ENCODE measurements at places on chromosomes 2 and 18.

DNA sequence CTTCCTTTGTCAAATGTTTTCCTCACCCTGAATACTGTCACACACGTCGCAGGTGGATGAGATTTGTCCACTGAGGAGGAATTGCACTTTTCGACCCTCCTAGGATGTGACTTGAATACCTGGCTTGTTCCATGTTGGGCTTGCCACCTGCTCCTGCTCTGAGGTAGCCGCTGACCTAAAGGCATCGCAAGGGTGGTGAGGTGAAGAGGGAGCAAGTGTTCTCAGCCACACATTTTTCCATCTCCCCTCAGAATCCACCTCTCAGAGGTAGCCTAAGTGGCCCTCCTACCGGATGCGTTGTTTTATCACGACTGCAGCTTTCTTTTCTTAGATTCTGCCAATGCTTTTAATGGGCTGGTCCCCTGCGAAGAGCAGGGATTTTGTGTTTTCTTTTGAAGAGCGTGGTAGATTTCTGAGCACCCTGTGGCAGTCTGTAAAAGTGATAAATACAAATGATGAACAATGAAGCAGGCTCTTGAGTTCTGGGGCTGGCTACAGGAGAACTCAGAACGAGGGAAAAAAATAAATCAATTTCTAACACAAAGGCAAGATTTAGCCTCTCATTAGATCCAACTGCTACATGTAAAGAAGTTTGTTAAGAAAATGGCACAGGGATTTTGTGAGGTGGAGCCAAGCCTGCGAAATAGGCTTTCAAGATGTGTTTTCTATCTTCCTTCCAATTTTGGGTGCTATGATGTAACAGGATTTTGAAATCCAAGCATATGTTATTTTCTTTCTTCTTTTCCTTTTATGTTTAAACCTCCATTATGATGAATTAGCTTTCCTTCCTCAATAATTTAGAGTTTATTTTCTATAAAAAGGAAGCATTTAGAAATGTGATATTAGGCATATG is 386.7 kb downstream of the TGIF1 start:
- DNase-seq: no peak

DNA sequence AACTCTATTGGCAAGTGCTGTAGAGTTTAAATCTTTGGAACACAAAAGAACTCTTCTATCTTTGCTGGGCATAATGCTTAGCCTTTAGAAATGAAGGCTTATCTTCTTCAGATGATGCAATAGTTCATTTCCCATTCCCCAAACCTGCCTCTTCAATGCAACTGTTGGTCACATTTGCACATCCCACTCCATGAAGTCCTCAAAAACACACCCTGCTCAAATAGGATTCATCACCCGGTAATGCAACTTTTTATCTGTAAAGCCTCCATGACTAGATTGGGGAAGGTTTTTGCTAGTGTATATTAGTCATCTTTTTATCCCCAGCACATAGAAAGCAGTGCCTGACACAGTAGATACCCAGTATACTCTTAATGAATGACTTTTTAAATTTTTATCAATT is 376.4 kb downstream of the RBM43 start:
- DNase-seq: no peak

DNA sequence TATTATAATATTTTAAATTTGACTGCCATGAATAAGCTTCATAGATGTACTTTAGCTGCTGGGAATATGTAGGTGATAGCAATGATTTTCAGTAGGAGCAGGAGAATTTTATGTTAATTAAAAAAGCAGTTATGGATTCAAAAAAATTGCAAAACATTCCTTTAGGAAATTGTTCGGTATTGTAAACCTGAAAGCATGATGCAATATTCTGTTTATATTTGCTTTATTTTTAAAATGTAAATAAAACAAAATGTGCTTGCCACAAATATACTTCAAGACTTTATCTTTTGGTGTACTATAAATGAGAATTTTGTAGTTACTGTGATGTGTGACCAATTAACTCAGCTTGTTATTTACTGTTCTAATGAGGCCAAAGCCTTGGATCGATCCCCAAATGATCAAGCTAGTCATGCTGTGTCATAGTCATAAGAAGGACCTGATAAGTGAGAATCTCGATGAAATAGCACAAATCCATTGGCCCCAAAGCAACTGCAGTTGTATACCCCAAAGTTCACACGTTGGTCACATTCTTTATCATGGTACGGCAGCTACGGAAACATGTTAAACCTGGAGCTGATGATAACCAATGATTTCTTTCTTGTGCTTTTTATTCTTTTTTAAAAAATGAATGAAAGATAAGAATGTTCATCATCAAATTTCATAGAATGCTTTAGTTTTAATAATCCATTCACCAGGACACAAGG is 23.6 kb upstream of the ATIC start:
- DNase-seq: no peak

- DNase-seq: no peak
Observed at GRCh38 chr2:174967691-174968260, 37.4 kb downstream of the CHN1 start.

DNA sequence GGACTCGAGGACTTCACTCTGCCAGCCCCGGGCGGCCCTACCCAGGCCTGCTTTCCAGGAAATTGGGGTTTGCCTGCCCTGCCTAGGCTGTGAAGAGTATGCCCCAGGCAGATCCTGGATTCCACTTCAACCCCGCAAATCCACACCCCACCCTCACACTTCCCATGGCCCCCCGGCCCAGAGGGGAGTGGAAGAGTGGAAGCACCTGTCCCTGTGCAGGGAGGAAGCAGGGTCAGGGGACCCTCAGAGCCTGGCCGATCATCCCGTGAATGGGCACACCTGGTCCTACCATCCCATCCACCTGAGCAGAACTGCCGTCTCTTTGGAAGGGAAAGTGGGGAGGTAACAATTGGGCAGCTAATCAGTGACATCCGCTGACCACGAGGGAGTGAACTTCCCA is 245.2 kb downstream of the EIPR1 start:
- no peak for DNase-seq

- no peak for DNase-seq
Observed at GRCh38 chr2:138794724-138795123, 14.5 kb upstream of the NXPH2 start.

- no peak for DNase-seq
Observed at GRCh38 chr18:73920033-73920432, 227.6 kb downstream of the FBXO15 start.

DNA sequence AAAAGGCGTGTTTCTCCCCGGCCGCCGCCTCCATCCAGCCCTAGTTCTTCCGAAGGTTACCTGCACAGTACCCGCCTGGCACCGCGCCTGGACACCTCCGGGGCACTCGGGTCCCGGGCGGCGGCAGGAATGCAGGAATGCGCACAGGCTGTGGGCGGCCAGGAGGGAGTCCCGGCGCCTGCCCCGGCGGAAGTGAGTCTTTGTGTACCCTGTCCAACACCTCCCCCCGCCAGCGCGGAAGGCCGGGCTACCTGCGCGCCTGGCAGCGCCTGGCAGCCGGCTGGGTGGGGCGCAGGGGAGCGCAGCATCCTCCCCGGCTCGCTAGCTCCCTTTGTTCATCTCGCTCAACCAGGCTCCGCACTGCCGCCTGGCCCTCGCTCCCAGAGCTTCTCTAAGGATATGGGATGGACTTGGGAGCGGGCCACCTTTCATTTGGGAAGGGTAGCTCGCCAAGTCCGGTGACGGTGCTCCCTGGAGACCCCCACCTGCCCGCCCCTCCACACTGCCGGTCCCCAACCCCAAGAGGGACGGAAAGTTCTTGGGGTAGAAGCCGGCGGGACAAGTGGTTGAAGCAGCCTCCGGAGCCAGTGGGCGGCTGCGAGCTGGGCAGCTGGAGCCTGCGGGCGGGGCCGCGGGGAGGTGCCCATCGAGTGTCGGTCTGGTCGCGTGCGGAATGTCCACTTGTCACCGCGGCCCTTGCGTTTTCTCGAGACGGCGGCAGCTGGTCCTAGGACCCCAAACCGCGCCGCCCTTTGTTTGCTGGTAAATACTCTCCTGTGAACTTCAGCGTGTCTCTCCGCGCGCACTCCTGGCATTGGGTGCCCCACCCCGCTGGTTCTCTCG is 1.2 kb upstream of the ST6GAL2 start:
- DNase-seq: no peak

DNA sequence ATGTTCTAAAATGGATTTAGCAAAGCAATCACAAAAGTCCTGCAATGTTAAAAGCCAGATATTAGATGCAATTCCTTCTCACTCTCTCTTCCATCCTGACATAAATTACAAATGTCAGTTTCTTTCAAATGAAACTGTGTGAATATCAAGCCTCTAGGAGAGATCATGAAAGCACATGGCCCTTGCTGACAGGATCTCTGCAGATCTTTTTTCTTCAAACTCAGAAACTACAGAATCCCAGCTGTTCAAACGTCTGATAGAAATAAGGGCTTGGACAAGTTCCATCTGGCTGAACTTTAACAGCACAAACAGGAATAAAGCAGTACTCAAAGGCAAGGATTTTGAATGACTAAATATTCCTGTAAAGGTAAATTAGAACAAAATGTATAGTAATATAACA is 47.6 kb downstream of the PDE1A start:
- DNase-seq: no peak

- DNase-seq: no peak
Observed at GRCh38 chr18:60554967-60555366, 182.4 kb upstream of the MC4R start.

- DNase-seq: no peak
Observed at GRCh38 chr18:49612515-49613033, 50.7 kb downstream of the LIPG start.

DNA sequence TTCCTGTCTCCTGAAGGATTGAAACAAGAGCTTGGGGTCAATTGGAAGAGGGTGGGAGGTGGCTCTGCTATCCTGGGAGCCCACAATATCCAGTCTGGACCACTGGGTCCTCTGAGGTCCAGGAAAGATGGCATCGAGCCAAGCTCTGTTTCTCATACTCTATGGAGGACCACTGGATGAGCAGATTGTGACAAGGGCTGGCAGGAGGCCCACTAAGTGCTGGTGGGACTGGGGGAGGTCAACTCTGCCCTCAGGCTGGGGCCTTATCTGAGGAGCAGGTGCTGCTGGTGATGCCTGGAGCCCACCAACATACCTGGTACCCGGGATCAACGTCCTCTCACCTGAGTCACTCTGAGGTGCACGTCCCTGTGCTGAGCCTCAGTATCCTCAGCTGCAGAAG is 142.4 kb downstream of the NDUFA10 start:
- no peak for DNase-seq

DNA sequence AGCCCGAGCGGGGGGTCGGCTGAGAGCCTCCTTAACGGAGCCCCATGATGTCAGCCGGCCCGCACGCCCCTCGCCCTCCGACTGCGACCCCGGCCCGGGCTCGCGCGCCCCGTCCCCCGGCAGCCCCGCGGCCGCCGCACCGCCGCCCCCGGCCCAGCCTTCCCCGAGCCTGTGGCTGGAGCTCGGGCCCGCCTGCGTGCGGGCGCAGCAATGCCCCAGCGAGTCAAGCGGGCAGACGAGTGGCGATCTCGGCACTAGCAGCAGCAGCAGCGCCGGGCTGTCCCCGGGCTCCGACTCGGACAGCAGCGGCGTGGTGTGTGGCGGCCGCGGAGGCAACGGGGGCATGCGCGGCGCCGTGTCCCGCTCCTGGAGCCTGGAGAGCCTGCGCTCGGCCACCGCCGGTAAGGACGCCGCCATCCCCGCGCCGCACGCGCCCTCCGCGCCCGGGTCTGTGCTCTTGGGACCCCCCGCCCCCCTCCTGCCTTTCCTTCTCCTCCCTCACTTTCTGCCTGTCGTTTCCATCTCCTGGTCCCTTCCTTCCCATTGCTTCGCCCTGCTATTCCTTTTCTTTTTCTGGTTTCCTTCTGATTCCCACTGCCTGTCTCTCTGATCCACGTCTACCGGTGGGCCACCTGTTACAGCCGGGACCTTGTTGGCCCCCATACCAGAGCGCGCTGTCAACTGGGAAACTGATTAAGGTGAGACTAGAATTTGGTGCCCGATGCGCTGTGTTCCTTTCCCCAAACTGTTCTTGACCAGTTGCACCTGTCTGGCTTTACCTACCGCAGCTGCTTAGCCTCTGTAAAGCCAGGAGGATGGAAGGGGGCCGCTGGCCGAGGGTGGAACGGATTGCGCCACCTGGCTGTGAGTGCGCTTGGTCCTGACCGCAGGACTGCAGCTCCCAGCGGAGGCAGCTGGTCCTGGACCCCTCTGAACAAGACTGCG is 127.4 kb downstream of the ARHGEF4 start:
- no peak for DNase-seq

GRCh38 chr2:64036034-64036705 is 16.9 kb upstream of the VPS54 start:
- no peak for DNase-seq

- no peak for DNase-seq
Observed at GRCh38 chr2:112690853-112691401, 29.9 kb upstream of the NT5DC4 start.

DNA sequence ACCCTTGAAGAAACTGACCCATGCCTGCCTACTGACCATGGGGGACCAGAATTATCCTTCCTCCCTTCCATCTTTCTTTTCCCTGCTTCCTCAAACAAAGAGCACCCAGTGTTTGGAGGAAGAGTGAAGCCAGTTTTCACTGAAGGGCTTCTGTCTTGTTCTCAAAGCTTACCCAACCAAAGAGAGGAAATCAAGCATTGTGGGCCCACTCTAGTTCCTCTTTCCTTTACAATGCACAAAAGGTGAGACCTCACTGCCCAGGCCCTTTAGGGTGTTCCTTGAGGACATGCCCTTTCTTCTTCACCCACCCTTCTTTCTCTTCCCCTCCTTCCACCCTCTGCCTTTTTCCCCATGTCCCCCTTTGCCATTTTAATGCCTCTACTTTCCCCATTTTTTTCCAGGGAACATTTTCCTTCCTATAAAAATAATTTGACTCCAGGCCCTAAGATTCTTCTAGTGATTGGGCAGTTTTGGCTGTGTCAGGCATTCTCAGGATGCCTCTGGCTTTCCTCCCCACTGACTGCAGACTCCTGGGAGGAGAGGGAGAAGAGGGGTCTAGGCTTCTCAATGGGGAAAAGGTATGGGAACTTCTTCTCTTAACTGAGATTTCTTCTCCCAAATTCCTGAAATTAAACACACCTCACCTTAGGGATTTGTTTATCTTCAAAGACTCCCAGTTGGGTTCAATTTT is 126.6 kb upstream of the RMDN2 start:
- no peak for DNase-seq

DNA sequence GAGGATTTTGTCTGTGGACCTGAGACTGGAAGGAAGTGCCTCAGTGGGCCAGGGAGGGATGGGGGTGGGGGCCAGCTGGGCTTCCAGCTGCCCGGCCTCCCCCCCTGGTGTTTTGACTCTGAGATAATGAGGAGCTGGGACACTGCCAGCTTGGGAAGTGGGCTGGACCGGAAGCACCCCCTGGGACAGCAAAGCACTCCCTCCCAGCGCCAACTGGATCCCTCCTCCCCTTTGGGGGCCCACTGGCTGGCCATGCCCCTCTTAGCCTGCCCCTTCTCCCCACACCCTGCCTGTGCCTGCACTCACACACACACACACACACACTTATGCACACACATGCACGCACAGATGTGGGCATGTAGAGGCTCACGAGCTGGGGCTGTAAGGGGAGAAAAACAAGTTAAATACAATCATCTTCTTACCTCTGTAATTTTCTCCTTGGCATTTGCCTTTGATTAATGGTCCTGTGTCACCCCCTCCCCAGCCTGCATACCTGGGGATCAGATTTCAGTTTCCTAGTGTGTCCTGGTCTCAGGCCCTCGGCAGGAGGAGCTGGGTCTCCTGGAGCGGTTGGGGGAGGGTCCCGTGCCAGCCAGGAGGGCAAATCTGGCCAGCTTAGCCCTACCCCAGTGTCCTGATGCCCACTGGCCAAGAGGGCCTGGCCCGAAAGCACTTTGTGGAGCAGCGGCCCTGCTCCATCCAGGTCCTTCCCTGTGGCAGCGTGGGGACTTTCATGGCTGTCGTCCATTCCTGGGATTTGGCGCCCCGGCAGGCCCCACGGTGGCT is 3.6 kb downstream of the ITM2C start:
- DNase-seq: no peak

- DNase-seq: no peak
Observed at GRCh38 chr2:149360106-149360505, 29.7 kb downstream of the LYPD6 start.

- DNase-seq: no peak
Observed at GRCh38 chr2:98556344-98557033, 51.8 kb downstream of the COA5 start.
